ENCODE measurements at places on chromosomes 16 and 17.

- DNase-seq, result no peak
These were observed 148.4 kb downstream of the AATF start for GRCh38 chr17:37097154-37097553.

DNA sequence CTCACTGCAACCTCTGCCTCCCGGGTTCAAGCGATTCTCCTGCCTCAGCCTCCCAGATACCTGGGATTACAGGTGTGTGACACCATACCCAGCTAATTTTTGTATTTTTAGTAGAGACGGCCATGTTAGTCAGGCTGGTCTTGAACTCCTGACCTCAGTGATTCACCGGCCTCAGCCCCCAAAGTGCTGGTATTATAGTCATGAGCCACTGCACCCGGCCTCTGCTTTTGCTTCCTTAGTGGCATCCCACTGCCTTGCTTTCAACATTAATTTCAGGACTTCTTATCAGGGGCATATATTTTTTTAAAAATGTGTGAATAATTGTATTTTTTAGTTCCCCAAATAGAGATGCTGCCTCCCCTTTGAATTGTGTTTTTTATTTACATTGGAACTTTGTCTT is 98.8 kb downstream of the SYCE1L start:
- no peak for DNase-seq

DNA sequence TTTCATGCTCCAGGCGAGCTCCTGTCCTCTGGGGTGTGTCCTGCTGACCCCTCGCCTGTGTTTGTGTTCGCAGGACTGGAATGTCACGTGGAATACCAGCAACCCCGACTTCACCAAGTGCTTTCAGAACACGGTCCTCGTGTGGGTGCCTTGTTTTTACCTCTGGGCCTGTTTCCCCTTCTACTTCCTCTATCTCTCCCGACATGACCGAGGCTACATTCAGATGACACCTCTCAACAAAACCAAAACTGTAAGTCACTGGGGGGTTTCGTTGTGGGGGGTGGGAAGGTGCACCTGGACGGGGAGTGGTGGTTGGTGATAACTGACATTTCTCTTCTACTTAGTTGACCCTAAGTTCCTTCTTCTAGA is 58.3 kb downstream of the ABCC1 start:
- no peak for DNase-seq

GRCh38 chr16:68776821-68777485 is 39.9 kb downstream of the CDH1 start:
- DNase-seq, result no peak

DNA sequence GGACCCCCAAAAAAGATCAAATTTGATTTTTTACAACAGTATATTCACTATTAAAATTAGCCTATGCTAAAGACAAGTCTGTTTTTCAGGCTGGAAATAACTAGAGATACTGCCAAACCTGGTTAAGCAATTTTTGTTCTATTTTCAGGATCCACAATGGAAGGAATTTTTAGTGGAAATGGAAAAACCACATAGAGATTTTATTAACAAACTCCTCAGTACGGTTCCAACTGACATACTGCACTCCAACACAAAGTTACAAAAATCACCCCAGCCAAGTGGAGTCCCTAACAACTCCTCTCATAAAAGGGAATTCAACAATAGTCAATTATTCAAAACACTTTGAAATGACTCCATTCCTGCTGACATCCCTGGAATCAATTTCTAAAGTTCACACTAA is 101.6 kb upstream of the TOB1 start:
- no peak for DNase-seq

GRCh38 chr16:4814542-4815173 is 12.2 kb upstream of the ROGDI start:
- DNase-seq, result no peak

DNA sequence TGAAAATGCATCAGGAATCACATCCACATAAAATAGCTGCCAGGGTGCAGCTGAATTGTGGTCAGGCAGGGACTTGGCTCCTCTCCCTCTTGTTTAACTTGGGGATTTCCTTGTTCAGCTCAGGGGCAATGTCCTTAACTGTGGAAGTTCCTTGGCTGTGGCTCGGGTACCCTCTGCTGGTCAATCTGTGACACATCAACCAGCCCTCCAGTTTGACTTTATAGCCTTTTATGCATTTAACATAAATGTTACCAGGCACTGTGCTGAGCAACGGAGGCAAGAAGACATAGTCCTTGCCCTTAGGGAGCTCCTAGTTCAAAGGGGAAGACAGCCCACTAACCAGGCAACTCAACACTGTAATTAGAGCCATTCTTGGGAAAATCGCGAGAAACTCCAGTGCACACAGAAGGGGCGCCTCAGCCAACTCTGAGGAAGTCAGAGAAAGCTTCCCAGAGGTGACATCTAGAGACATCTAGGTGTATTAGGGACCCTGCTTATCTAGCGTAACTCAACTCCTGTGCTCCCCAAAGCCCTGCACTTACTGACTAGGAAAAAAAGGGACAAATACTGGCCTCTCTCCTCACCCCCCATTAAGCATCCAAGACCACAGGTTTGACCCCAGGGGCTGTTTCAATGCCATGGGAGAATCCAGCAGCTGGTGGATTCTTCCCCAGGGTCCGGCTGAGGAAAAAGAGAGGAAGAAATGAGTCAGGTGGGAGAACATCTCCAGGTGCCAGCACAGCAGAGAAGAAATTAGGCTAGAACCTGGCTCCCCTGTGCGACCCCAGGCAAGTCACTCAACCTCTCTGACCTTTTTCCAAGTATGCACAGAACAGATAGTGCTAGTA is 17.3 kb upstream of the EEF2K start:
- no peak for DNase-seq

DNA sequence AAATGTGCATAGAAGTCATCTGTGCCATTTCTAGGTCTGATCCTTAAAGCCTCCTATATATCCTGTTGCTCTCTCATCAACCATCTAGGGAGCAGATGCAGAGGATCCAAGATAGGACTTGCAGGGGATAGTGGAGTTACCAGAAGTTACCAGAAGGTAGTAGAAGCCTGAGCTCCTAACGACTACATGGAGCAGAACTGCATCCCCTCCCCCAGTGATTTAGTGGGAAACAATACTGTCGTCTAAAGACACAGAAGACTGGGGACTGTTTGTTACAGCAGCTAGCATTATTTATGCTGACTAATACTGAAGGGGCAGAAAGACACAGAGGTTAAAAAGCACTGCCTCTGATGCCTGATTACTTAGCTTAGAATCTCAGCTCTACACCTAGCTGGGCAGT is 15.8 kb downstream of the GP2 start:
- no peak for DNase-seq

DNA sequence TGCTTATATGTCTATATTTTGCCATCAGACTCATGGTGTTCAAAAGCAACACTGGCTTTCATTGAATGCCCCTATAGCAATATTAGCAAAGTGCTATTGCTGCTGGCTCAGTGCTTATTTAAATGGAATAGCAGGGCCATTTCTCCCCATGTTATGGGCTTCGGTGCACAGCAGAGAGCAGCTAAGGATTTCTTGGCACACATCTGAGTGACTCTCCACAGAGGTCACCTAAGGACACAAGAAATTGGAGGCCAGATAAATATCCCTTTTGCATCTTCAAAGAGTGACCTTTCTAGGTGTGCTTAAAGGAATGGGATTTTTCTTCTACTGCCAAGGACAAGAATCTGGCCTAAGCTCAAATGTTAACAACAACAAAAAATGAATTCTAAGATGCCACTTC is 751.8 kb downstream of the CDH11 start:
- no peak for DNase-seq

- DNase-seq, result no peak
These were observed 10.1 kb downstream of the KRT39 start for GRCh38 chr17:40956401-40957254.

DNA sequence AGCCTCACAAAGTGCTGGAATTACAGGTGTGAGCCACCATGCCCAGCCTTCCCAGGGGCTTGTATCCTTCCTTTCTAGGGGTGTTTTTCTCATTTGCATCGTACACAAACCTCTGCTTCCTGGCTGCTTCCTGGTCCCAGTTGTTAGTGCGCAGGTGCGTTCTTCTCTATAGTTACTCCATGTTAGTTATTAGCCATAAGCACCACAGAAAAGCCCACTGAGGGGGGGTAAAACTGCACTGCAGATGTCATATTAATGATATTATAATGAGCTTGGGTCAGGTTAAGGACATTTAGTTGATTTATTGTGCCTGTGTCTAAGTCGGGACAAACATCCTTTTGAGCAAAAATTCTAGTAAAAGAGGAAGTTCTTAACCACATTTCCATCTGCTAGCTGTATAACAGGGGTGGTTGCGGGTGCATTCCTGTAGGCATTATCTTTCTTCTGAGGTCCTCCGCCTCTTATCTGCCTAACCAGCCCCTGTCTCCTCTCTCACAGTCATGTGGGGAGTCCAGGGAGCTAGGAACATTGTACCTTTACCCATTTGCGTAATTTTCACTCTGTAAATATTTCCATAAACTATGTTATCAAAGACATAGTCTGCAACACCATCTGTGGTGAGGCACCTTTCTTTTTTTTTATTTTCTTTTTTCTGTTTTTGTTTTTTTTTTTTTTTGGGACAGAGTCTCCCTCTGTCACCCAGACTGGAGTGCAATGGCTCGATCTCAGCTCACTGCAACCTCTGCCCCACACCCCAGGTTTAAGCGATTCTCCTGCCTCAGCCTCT is 23.6 kb upstream of the ATF7IP2 start:
- DNase-seq, result no peak

DNA sequence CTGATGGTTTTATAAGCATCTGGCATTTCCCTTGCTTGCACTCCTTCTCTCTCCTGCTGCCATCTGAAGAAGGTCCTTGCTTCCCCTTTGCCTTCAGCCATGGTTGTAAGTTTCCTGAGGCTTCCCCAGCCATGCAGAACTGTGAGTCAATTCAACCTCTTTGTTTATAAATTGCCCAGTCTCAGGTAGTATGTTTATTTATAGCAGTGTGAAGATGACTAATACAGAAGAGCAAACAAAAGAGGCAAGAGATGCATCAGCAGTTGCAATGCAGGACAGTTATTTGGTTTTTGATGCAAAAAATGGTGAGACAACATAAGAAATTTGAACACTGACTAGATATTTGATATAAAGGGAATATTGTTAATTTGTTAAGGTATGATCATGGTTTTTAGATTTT is 16.8 kb downstream of the TMEM100 start:
- DNase-seq, result no peak

DNA sequence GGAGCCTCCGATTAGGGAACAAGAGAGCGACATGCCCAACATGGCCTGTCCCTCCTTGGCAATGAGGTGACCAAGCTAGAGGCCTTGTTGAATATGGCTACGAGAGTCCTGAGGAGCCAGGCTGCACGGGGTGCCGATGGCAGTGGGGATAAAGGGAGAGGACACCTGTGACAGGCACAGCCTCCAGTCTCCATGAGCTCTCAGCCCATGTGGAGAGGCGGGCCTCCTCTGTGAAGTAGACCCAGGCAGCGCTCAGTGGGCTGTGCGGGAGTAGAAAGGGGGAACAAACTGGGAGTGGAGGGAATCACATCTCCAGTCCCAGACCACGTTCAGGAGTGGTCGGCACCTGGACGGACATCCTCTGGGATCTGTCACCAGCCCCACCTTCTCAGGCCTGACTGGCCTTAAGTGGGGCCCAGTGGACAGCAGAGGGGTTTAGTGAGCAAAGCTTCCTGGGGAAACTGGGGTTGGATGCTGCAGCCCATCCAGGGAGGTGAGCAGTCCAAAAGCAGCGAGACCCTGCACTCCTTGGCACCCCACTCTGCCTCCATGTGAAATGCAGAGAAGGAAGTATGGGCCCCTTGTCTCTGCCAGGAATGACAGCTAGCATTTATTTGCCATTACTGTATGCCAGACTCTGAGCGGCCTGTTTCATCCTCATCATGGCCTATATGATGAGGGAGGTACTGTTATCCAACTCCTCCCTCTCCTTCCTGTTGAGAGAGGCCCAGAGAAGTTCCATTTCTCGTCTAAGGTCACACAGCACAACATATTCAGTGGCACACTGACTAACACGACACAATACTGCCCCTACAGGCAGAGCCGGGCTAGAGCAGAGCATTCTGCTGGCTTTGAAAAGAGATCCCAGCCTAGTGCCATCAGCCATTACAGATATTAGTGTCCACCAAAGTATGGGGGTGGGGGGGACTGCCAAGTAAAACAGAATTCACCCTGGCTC is 4.5 kb upstream of the TMEM92 start:
- peak; percentile 58 for DNase-seq

GRCh38 chr17:74737299-74738050 is 419 bp downstream of the RAB37 start:
- no peak for DNase-seq

DNA sequence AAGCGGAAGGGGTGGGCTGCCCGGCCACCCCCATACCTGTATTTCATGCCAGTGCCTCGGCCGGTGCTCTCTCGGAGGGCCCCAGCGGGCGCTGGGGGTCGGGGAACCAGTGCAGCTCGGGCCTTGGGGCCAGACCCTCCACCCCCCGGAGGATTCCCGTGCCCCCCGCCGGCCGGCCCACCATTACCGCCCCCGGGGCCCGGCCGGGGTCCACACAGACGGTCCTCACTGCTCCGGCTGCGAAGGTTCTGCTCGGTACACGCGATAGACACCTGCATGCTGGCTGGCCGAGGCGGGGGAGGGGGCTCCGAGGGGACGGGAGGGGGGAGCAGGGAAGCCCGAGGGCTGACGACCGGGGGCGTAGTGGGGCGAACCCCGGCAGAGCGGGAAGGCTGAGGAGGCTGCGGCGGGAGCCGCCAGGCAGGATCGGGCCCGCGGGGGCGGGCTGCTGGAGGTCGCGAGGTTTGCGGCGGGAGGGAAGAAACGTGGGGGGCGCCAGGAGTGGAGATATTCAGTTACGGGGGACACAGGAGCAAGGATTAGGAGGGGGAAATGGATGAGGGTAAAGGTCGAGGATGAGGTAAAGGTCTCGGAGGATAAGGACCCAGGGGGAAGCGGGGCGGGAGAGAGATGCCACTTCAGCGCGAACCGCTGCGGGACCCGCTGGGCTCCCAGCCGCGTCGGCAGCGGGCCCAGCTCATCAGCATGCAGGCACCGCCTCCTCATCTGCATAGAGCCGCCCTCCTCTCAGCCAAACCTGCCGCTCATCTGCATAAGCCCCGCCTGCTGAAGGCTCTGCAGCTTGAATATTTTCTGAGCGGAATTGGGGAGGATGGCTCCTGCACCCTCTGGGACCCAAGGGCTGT is at the start of gene KCNAB3:
KCNAB3 (minus strand) TSS at position 699 of the 866 bp plus-strand sequence; CDS start at position 278, 421 bp downstream.
- peak; percentile 46 for DNase-seq

GRCh38 chr17:76562734-76563148 is 22.9 kb downstream of the PRCD start:
- DNase-seq, result no peak

GRCh38 chr16:79482011-79482410 is 118.5 kb downstream of the MAF start:
- DNase-seq, result no peak

DNA sequence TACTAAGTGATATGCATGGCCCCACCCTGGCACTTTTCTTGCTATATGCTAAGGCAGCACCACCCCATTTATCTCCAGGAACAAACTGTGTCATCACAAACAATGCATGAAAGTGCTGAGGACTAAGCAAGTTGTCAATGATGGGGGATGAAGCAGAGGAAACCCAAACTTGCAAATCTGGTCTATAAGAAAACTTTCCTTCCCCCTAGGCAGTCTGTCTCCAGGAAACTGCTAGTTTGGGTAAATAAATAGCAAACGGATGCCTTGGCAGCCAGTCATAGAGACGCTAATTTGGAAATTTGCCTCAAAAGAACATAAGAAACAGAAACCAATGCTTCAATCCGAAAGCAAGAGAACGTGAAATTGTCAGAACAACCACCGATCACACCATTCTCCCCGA is 5.6 kb upstream of the HSBP1 start:
- DNase-seq, result no peak

Measured in stimulated activated CD4-positive, alpha-beta T cell treated with anti-CD3 and anti-CD28 coated beads, Interleukin-15, amount 100 ng/mL, for 48 hours (primary cell).